ENCODE measurements at places on chromosomes 2 and 18.

DNA sequence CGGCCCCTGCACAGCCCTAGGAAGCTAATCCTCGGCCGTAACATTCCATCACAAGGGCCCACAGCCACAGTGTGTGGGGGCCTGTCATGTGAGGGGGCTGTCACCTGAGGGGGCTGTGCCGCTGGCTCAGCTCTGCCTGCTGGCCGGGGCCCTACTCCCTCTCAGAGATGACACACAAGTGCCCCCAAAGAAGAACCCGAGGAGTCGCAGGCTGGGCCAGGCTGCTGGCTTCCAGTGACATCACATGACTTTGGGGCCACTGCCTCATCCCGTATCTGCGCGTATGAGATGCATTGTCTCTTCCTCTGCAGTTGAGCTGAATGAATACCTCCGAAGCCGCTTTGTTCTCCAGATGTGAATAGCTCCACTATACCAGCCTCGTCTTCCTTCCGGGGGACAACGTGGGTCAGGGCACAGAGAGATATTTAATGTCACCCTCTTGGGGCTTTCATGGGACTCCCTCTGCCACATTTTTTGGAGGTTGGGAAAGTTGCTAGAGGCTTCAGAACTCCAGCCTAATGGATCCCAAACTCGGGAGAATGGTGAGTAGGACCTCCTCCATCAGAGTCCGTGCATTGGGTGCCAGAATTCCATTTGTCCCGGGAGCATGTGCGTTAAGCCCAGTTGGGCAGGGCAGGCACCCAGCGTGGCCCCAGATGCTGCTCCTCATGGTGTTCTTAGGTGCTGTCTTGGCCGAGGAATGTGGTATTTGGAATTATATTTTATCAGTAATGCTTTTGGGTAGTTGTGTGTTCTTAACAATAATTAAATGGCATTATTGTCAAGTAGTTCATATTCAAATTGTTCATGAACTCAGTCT lies at the start of gene CNDP1:
TSS of gene CNDP1 (plus strand) at position 351 of the 820 bp plus-strand sequence. CDS start at position 519, 168 bp downstream.
- DNase-seq = no peak

DNA sequence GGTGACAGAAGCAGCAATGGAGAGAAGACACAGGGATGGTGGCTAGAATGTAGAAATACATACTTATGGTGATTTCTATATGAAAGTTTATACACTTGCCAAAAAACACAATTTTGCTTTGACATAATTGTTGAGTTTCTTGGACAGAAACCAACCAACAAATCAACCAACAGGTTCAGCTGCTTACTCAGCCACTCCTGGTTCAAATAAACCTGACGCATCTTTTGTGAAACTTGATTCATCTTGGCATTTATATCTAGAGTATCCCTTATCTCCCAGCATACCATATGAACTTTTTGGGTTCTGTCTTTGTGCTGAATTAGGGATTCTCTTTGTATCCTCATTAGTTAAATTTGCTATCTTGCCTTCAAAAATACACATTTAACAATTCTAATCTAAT lies 54.1 kb upstream of the ERBB4 start:
- DNase-seq = no peak

DNA sequence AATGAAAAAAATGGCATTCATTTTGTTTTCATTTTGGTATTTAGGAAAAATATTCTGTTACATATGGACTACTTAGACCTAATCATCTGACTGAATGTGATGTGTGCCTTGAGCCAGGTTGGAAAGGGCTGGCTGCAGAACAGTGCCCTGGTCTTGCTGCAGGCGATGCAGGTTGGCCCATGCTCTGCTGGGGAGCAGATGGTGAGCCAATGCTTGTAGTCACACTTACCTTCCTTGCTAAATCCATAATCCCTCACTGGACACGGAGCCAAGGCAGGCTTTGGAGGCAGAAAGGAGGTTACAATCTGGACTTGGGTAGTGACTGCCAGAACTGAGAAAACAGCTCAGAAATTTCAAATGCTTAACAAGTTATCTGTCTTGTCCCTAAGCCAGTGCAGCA lies 228.7 kb downstream of the ARHGAP15 start:
- DNase-seq = no peak

GRCh38 chr2:233248999-233249398 lies 2.5 kb upstream of the ATG16L1 start:
- no peak for DNase-seq

DNA sequence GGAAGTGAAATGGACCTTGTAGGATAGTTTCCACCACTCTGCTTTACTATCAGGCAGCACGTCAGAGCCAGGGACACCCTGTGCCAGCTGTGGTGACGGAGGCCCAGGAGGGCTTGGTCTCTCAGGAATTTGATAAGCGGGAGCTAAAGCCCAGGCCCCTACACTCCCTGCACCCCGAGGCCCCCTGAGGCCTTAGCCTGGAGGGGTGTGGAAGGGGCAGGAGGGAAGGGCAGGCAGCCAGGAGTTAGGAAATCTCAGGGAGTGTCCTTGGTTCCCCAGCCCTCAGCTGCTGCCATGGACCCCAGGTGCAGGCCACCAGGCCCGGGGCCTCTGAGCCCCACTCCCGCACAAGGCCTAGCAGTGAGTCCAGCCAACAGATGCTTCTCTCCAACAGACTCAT lies 38.2 kb downstream of the PDIA6 start:
- DNase-seq = no peak

DNA sequence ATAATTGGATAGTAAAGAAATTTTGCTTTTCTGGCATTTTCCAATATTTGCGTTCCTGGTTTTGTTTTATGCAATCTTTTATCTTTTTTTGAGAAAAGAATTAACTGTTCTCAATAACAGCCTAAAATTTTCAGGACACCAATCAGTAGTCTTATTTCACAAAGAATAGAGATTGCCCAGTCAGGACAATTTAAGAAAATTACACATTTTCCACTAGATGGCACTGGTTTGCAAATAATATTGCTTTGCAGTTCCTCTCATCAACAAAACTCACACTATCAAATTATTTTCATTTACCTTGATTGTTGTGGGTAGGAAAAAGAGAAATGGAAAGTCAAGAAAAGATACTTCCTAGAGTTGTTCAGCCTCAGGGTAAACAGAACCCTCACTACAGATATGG lies 2.4 kb upstream of the RBM45 start:
- DNase-seq = no peak

DNA sequence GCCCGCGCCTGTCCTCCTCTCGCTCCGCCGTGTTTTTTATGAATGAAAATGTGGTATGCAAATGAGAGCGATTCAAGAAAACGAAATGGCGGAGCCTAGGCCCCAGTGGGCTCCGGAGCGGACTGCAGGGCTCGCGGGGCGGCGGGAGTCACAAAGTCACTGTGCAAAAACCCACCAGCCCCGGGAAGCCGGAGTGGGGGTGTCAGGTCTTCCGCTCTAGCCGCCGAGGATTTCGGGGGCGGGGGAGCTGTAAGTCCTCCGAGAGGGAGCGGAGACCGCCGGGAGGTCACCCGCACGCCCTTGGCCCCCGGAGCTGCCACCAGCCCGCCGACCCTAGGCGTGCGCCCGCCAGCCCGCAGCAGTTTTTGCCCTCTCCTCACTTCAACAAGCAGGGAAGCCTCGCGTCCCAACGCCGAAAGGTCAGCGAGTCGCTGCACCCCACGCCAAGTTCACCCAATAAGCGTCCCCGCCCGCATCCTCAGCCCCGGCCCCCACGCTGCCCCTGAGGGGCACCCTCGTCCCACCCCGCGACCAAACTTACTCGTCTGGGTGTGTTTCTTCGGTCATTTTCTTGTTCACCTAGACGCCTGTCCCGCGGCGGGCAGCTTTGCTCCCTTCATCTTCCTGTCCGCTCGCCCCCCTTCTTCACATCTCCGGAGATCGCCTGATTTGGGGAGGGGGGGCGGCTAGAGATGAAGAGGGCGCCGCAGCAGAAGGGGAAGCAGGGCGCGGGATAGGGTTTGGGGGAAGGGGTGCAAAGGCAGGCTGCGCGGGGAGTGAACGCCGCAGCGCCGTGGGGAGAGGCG lies 775 bp downstream of the SPRED2 start:
- peak; percentile 11 for DNase-seq

Measured in stimulated activated CD8-positive, alpha-beta memory T cell treated with anti-CD3 and anti-CD28 coated beads, Interleukin-15, amount 100 ng/mL, for 4 hours (primary cell).